ENCODE measurements at places on chromosomes 4 and X.
A peak's percentile ranks its signal among the peaks of the same experiment; 100 is the strongest.

- no peak for DNase-seq
These were observed 644.8 kb upstream of the LCORL start for GRCh38 chr4:18666322-18666721.

DNA sequence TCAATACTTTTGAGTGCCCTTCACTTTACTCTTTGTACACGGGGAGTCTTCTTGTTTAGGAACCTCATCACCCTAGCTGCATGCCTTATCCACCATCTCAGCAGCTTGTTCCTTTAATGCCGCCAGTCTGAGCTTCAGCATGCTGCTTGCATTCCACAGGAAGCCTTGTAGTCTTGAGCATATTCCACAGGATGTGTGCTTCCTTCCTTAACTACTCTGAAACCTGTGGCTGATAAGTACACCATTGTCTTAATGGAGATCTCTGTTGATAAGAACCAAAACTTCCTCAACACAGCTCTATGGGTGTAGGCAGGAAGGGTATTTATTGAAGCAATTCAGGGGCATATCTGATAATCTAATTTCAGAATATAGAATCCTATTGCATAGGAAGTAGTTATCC is 24.4 kb upstream of the CCNI start:
- no peak for DNase-seq

- DNase-seq, result no peak
These were observed 276.1 kb downstream of the CFAP299 start for GRCh38 chr4:80611678-80611979.

DNA sequence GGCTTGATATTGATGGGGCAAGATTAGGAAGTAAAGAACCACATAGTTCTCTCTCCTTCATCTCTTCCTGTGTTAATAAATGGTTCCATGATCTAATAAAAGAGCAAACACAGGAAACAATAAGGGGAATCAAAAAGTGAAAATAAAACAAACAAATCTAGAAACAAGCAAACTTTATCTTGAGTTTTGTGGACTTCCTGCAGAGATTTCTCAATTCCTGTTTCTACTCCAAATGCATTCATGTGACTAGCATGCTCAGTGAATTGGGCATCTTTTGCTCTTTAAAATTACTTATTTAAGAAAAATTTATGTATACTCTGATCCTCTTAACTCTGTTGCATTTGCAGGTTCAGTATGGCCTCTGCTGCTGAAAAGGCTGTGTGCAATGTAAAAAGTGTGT is 682.0 kb downstream of the KCTD8 start:
- no peak for DNase-seq

- DNase-seq, result no peak
These were observed 17.4 kb downstream of the ENPP6 start for GRCh38 chr4:184200296-184200695.

DNA sequence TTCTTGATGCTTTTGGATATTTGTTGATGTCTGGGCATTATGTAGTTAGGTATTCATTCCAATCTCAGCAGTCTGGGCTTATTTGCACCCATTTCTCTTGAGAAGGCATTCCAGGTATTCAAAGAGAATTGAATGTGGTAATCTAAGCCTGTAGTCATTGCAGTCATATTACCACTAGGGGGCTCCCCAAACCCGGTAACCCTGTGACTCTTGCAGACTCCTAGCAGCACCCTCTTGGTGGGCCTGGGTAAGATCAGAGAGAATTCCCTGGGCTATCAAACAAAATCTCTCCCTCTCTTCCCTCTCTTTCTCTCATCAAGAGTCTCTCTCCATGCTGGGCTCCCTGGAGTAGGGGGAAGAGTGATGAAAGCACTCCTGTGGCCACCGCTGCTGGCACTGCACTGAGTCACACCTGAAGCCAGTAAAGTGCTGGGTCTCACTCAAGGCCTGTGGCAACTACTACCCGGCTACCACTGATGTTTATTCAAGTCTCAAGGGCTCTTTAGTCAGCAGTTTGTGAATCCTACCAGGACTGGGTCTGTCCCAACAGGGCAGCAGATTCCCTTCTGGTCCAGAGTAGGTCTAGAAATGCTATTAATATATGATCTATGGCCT is 187.7 kb upstream of the NUDT10 start:
- no peak for DNase-seq

GRCh38 chrX:133417364-133417763 is 2.1 kb upstream of the GPC4 start:
- DNase-seq, result no peak

DNA sequence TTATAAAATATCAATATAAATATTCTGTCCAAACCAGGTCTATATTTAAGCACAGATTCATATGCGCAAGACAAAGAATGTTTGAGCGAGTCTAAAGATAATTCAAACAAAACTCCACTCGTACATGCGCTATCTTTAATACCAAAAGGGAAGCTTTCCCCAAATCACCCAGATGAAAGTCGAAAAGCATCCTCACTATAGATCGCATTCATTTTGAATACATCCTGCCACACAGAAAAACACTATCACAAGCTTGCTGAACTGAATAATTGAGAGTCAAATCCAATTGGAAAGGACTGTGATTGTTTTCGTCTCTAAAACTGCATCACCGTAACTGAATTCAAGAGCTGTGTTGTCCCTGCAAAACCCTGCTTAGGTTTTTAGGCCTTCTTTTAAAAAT is 685 bp downstream of the TASL start:
- no peak for DNase-seq

GRCh38 chr4:42074294-42074693 is 78.2 kb downstream of the BEND4 start:
- DNase-seq, result peak; percentile 5

DNA sequence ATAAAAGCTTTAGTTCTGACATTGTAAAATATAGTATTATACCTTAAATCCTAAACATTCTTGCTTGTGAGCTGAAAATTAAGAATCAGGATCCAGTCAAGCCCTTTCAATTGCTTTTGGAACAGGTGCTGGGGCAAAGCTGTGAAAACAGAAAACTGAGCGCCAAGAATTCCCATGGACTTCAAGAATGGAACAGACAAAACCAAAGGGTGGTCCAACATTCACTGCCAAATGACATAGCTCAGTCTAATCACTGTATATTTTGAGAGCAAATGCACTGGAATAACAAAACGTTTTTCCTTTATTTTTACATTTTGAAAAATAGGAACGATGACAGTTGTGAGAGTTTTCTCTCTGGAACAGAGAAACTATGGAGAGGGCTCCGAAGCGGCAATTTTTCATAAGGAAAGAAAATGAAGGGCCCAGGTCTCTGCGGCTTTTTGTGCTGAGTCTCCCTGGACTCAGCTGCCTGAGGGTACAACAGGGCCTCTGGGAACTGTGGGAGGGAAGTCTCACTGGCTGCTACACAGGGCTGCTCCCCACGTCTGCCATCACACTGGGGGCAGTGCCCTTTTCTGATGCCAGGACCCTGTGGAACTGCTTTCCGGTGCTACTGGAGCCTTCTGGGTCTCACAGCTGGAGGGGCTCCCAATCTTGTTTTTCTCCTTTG is 56.0 kb upstream of the BMPR1B start:
- no peak for DNase-seq

Measured in fibroblast of gingiva (primary cell).